ENCODE measurements at places on chromosomes 7 and 10.

DNA sequence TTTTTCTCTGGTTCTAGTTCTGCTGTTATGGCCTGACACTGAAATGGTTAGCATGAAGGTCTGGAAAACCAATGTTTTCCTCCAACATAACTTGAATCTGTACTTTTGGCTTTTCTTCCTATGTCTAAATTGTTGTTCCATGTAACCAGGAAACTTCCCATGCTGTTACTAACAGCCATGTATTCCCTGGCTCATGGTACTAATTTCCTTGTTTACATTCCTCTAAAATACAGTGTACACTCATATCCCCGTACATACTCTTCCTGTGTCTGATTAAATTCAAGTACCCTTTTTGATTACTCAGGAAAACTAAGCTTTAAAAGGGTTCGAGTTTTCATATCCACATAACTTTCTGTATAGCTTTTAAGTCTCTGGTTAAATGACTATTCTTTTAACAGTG lies 12.3 kb upstream of the ACSM6 start:
- no peaks in the 10 kb centered on the region for H3K27me3 ChIP-seq
- no peak overlapping the region for H3K4me3 ChIP-seq
- peaks cover 5% of the 10 kb centered on the region for H3K4me1 ChIP-seq
- H3K27ac ChIP-seq: no peak overlapping the region

DNA sequence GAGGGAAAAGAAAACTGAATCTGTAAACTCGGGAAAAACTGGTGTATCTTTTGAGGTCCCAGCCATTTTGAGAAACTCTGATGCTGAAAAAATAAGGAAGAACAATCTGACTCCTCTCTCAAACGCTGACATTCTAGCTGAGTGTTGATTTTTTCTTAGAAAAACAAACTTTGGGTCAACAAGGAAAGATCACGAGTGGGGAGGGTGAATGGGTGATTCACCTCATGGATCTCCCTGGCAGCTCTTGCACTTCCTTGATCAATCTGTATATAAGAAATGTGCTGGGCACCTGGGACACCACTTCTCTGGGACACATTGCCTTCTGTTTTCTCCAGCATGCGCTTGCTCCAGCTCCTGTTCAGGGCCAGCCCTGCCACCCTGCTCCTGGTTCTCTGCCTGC lies at the start of gene PIP:
TSS of gene PIP (plus strand) at position 297 of the 400 bp plus-strand sequence. CDS start at position 337, 40 bp downstream.
- no peaks in the 10 kb centered on the region for H3K36me3 ChIP-seq
- no peaks in the 10 kb centered on the region for H3K27me3 ChIP-seq
- H3K4me1 ChIP-seq: no peaks in the 10 kb centered on the region
- no peak within 1 kb of the TSS for H3K27ac ChIP-seq

DNA sequence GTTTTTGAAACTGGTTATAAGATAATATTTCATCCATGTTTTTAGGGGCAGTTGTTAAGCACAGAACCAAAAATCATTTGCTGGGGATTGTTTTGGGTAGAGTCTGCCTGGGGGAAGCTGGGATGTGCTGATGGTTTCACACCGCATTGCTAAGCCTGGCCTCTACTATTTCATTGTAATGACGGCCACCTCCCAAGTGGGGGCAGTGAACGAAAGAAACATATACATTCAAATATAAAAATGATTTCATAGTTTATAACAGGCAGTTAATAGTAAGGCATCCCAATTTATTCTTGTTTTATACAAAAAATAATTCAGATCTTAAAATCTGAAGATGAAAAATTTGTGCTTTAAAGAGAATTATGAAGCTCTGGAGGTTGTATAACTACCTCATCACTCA lies 750.8 kb downstream of the REEP3 start:
- no peak overlapping the region for H3K27ac ChIP-seq
- no peak for DNase-seq
- no peaks in the 10 kb centered on the region for H3K36me3 ChIP-seq
- no peak overlapping the region for H3K4me3 ChIP-seq

GRCh38 chr7:75866489-75867389 lies 12.1 kb upstream of the RHBDD2 start:
- H3K4me3 ChIP-seq: no peak overlapping the region
- no peaks in the 10 kb centered on the region for H3K4me1 ChIP-seq
- peak; percentile 59 for DNase-seq

DNA sequence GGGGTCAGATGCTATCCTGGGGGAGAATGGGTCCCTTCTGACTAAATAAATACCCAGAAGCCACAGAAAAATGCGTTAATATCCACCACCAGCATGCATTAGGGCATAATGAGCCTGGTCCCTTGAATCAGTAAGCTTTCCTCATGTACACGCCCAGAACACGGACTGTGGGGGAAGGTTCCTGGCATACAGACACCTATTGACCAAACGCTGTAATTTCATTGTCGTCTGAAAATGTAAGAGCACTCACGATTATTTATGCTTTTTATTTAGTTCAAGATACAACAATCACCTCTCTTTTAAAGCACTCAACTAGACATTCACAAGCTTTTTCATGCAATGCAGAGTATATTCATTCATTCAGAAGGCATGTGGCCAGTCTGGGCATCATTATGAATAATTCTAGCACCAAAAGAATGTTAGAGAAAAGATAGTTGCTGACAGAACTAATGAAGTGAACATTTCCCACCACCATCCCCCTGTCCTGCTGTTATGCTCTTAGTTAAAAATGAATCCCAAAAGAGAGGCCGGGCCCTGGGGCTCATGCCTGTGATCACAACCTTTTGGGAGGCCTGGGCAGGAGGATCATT lies 101.0 kb downstream of the SVIL start:
- no peaks in the 10 kb centered on the region for H3K27me3 ChIP-seq
- peaks cover 21% of the 10 kb centered on the region for H3K4me1 ChIP-seq
- H3K36me3 ChIP-seq: peaks cover 48% of the 10 kb centered on the region
- no peak overlapping the region for H3K4me3 ChIP-seq
- H3K27ac ChIP-seq: no peak overlapping the region

DNA sequence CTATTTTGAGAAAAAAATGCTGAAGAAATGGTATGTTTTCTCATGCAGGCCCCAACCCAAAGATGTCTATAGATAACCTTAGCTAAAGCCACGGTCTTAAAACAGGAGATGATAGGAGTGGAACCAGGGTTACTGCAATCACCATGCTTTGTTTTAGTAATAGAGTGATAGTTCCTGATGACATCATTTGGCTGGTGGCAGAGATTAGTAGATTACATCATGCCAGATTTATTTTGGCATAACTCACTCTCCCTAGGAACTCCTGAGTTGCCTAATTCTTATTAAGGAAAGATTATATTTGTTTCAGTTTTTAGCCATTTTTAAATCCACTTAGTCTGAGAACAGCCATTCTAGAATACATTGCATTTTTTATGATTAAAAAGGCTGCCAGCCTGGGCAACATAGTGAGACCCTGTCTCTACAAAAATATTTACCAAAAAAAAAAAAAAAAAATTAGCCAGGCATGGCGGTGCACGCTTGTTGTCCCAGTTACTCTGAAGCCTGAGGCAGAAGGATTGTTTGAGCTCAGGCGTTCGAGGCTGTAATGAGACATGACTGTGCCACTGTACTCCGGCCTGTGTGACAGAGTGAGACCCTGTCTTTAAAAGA lies 17.8 kb downstream of the ENO4 start:
- no peak overlapping the region for H3K4me3 ChIP-seq
- H3K27ac ChIP-seq: no peak overlapping the region
- peaks cover 6% of the 10 kb centered on the region for H3K27me3 ChIP-seq
- no peaks in the 10 kb centered on the region for H3K36me3 ChIP-seq
- no peak for DNase-seq

GRCh38 chr10:69422676-69423075 lies 6.0 kb upstream of the TACR2 start:
- H3K4me3 ChIP-seq: no peak overlapping the region
- H3K36me3 ChIP-seq: no peaks in the 10 kb centered on the region
- no peaks in the 10 kb centered on the region for H3K4me1 ChIP-seq
- H3K27ac ChIP-seq: no peak overlapping the region
- DNase-seq: no peak
- no peaks in the 10 kb centered on the region for H3K27me3 ChIP-seq

DNA sequence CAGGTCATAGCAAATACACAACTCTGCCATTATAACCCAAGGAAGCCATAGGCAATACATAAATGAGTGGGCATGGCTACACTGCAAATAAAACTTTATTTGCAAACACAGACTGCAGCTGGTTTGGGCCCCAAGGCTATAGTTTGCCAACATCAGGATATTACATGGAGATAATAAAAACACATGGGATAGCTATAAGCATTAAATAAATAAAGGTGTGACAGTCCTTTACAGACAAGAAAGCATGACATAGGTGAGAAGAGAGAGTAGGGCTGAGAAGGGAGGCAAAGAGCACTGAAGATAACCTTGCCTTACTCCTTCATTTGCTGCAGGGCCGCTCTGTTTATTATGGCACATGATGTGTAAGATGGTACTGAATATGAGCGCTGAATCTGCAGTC lies 135.1 kb upstream of the GHITM start:
- no peaks in the 10 kb centered on the region for H3K4me1 ChIP-seq
- DNase-seq: no peak
- H3K36me3 ChIP-seq: no peaks in the 10 kb centered on the region
- H3K27me3 ChIP-seq: no peaks in the 10 kb centered on the region

- no peaks in the 10 kb centered on the region for H3K4me1 ChIP-seq
- H3K36me3 ChIP-seq: no peaks in the 10 kb centered on the region
- H3K27ac ChIP-seq: no peak overlapping the region
- no peak for DNase-seq
- peaks cover 16% of the 10 kb centered on the region for H3K27me3 ChIP-seq
Observed at GRCh38 chr10:14022052-14022451, 308.7 kb downstream of the FRMD4A start.

- no peaks in the 10 kb centered on the region for H3K27me3 ChIP-seq
- DNase-seq: no peak
- H3K4me1 ChIP-seq: no peaks in the 10 kb centered on the region
Observed at GRCh38 chr10:102593804-102594079, 50.5 kb upstream of the TRIM8 start.

GRCh38 chr10:36542493-36542892 lies 582.9 kb upstream of the ANKRD30A start:
- H3K27ac ChIP-seq: no peak overlapping the region
- no peaks in the 10 kb centered on the region for H3K36me3 ChIP-seq
- H3K4me3 ChIP-seq: no peak overlapping the region
- H3K4me1 ChIP-seq: no peaks in the 10 kb centered on the region
- no peaks in the 10 kb centered on the region for H3K27me3 ChIP-seq

DNA sequence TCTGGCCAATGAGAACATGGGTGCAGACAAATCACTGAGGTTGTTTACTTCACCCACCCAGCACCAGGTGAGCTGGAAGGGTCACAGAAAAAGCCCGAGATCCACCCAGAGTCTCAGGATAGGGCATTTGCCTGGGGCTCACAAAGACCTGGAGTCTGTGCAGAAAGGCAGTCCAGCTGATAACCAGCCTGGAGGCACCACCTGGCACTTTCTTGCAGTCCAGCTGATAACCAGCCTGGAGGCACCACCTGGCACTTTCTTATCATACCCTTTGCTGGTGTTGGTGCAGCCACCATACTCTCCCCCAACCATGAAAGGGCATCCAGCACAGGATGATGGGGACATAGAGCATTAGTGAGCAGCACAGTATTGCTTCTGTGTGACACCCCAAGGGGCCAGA lies 104.1 kb downstream of the PPP1R3C start:
- no peaks in the 10 kb centered on the region for H3K27me3 ChIP-seq
- H3K27ac ChIP-seq: no peak overlapping the region
- H3K36me3 ChIP-seq: no peaks in the 10 kb centered on the region
- H3K4me1 ChIP-seq: no peaks in the 10 kb centered on the region
- no peak overlapping the region for H3K4me3 ChIP-seq

Data from tibial artery (tissue), 4 donors.